ENCODE measurements at places on chromosomes 2 and 18.

DNA sequence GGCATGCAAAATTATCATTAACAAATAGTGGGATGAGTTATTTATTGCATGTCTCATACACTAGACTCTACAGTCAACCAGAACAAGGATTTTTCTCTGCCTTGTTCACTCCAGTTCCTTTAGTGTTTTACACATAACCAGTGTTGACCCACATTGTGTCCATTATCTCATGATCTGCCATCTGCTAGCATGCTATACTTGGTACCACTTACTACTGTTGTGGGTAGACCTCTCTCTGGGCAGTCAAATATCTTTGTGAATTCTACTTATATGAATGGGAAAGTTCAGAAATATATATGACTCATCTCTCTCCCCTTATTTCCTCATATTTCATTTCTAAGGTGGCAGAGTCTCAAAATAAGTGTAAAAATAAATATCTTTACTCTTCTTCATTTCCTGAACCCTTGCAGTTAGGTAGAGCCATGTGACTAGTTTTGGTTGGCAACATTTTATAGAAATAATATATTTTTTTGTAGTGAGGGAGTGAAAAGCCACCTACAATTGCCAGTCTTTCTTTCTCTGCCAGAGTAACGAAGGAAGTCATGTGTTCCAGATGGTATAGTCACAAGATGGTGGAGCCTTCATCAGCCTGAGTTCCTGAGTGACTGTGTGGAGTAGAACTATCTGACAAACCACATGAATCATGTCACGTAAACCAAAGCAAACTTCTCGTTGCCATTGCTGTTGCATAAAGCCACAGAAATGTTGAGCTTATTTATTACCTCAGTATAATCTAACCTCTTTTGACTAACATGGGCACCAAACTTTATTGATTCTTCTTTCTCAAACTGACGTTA lies 704.0 kb downstream of the RNF144A start:
- DNase-seq: no peak

GRCh38 chr2:387980-388421 lies 100.1 kb upstream of the ALKAL2 start:
- DNase-seq: no peak

DNA sequence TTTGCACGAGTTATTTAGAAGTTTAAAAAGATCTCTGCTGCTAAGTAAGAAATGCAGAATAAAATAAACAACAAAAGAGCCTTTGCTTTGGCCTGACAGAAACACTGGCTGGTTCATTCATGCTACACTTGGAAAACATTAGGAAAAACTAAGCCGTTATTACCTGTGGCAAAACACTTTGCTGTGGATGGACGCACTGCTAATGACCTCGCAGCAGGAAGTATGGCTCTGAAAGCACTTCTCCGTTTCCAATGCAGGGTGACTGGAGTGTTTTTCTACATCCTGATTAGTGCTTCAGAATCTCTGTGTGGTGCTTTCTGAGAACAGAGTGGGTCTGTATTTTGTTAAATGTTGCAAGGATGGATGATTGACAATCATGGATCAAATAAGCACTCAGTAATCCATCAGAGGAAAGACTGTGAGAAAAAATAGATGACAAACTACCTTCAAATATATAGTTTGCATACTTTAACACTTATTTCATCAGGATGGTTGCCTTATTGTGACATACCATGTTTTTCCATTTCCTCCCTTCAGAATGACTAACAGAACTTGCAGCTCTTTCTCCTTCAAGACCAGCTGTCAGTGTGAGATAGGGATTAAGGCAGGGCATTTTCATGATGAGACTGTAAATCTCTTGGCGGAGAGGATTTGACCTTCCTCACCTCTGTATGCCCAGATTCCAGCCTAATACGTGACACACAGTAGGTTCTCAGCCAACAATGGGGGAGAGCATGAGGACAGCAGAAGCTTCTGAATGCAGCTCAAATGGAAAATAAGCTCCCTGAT lies 38.0 kb downstream of the LINC00305 start:
- no peak for DNase-seq

- DNase-seq: no peak
These were observed 61.6 kb downstream of the TRIB2 start for GRCh38 chr2:12778369-12778768.

DNA sequence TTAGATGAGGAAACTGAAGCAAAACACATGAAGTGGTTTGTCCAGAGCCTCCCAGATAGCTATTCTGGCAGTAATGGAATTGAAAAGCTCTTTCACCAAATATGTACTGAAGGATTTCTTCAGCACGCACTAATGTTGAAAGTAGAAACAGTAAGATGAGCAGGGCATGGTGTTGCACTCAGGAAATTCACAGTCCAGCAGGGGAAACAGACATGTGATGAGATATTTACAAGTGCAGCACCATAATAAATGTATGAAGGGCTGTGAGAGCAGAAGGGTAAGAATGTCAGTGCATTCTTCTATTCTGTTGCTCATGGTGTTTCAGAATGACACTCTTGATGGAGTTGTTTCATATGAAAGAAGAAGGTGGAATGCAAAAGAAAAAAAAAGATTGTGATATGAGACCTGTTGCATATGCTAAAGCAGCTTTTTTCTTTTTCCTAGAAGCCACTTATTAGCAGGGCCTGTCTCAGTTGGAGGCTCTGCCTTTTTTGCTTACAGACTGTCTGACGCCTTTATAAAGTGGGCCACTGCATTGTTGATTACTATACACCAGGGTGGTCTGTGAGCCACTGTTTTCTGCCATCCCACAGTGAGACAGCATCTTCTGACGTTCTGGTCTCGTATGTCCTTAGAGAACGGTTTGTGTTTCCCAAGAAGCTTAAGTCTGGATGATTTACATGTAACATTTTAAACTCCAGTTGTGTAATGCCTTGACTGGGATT lies 516.9 kb downstream of the ARHGAP15 start:
- DNase-seq: no peak

- no peak for DNase-seq
These were observed 12.7 kb upstream of the CDC42EP3 start for GRCh38 chr2:37683921-37684780.

- DNase-seq: no peak
These were observed 229.1 kb downstream of the PHLPP1 start for GRCh38 chr18:62944454-62944853.

GRCh38 chr2:148933456-148933855 lies 58.4 kb downstream of the KIF5C start:
- DNase-seq: no peak

DNA sequence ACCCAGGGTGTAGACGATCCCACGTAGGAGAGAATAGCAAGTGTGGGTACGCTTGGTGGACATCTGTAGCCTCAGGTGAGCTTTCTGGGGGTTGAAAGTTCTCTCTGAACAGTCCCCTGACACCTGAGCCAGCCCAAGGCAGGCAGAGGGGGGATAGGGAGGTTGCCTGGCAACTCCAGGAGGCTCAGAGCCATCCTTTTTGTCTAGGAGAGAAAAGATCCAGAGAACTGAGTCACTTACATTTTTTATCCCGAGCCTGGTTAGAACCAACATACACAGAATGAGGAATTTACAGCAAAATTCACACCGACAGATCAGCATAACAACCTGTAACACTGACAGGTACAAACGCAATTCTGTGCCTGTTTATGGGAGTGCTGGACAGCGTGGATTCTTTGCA lies 113.2 kb downstream of the SH3BP4 start:
- DNase-seq: no peak

DNA sequence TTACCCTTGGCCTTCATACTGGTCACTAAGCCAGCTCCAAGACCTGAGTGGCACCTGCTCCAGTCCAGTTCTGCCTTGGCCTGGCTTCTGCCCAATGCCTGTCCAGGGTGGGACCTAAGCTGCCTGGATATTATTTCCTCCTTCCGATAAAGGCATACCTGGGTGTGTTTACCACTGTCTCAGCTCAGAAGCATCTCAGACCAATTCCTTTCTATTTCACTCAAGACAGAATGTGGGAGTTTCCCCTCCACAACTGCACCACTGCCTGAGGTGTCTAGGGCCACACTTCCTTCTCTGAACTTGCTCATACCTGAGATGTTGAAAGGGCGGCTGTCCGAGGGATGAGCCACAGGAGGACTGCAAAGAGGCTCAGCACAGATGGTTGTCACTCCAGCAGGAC lies 18.4 kb upstream of the CAB39 start:
- DNase-seq: no peak

GRCh38 chr18:54952026-54952425 lies 7.2 kb downstream of the CCDC68 start:
- no peak for DNase-seq

GRCh38 chr2:190119257-190119656 lies 56.7 kb upstream of the MSTN start:
- DNase-seq: no peak

GRCh38 chr2:215454519-215455246 lies 18.8 kb upstream of the FN1 start:
- DNase-seq: no peak

DNA sequence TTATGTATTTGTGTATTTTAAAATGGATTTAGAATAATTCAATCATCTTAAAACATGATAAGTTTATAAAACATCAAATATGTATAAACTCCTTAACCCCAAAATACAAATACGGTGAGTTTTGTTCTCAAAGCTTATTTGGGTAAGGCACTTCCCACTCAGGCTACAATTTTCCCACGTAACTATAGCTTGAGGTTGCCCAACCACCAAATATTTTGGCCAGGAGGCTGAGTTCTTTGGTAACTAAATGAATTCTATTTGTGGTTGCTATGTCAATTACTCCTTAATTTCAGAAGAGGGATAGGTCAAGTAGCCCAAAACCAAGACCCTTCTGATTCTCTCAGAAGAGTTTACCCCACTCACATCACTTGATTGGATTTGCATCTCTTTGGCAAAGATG lies 70.4 kb downstream of the MYL12B start:
- no peak for DNase-seq

DNA sequence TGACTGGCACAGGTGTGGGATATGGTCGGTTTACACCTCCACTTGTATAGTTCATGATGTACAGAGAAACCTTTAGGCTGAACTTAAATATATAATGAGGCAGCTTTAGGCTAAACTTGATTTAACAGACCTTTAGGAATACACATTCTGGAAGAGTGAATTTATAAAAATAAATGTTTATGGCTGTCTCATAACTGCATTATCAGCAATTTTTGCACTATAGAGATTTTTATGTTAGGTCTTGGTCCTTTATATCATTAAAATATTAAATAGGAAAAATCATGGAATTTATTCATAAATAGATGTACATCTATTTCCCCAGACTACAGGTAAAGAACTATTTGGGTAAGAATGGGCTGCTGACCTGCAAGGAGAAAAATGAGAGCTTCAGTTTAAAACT lies 19.8 kb downstream of the RAB27B start:
- DNase-seq: no peak

DNA sequence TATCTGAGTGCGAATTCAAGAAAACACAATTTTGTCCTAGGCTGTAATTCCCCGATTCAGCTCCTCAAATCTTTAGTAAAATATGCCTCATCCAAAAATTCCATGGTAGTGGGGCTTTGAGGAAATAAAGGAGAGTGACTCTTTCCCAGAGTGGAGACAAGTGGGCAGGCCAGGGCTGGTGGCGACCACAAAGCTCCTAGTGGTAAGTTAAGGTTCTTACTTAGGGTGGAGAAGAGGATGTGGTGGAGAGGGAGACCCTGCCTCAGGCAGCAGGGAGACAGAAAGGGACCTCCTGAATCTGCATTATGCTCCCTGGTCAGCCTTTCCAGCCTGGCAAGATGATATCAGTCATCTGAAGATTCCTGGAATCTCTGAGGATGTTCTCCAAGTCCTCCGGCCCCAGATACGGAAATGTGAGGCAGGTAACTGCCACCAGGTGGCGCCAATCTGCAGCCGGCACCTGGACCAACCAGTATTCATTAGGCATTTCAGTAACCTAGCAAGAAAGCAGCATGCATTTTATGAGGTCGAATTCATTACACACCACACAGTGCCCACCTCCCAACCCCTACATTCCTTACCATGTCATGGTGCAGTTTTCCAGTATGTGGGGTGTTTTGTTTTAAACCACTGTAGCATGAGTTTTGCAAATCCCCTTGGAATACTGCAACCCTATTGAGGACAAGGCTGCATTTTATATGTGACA lies 106.4 kb downstream of the POLE4 start:
- DNase-seq: no peak

GRCh38 chr2:148273158-148273691 lies 252.3 kb downstream of the MBD5 start:
- peak; percentile 11 for DNase-seq

DNA sequence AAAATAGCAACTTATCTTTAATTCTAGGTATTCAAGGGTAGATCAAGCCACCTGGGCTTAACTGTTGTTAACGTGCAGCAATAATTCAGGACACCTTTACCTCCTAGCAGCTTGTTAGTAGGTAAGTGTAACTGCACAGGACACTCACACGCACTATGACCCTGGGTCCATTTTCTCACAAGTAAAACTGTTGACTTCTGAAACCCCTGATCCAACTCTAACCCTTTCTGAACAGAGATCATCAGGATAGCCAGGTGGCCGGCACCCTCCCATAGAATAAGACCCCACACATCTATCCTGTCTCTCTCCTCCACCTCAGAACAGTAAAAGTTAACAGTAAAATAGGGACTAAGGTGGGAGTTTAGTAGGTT lies 610 bp downstream of the SPC25 start:
- DNase-seq: no peak

GRCh38 chr18:2846636-2847316 lies at the start of gene EMILIN2:
EMILIN2 (plus strand) TSS chr18:2847006; CDS start chr18:2847189, 183 bp downstream.
- no peak for DNase-seq

DNA sequence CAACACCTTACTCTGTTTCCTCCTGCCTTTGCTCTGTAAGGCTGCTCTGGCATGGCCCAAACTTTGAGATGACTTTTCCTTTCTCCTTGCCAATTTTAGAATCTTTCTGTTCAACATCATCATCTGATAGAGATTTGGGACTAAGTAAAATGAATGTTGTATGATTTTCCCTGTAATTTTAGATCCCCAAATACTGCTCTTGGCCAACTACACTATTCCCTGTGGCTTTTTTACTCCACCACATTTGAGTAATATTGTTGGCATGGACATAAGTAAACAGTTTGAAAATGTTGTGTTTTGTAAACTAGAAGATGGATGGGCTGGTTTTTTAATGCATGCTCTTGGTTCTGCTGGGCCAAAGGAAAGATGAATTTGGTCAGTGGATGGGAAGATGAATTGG lies 12.1 kb downstream of the LTBP1 start:
- no peak for DNase-seq

DNA sequence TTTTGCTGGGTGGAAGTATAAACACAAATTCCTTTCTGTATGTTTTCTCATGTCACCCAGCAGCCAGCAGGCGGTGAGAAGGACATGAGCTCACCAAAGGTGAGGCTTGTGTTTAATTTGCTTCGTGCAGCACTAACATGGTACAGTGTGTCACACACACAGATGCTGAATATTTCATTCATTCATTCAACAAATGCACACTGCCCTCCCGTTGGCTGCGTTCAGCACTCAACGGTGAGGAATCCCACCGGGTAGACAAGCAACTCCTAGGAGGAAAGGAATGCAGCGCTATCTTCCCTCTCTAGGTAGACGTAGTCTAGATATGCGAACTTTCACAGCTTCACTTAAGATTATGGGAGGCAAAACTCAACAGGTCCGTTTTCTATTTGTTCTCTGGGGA lies 85.1 kb downstream of the LONRF2 start:
- no peak for DNase-seq

GRCh38 chr2:3223080-3223923 lies 154.3 kb downstream of the EIPR1 start:
- peak; percentile 15 for DNase-seq

GRCh38 chr2:142824756-142825155 lies 52.7 kb upstream of the KYNU start:
- no peak for DNase-seq

- DNase-seq: peak; percentile 8
These were observed 22.1 kb downstream of the ABHD3 start for GRCh38 chr18:21682371-21683051.

GRCh38 chr2:39913648-39914461 lies 134.8 kb upstream of the THUMPD2 start:
- peak; percentile 63 for DNase-seq
